ENCODE measurements at places on chromosomes 5 and 9. TPM values are rescaled to one million over a fixed set of nuclear protein-coding genes. Genes with fewer than 3 reads are reported as not detected.
A peak's percentile ranks its signal among the peaks of the same experiment; 100 is the strongest.

Gene BARHL1
- total RNA-seq = not detected

DNA sequence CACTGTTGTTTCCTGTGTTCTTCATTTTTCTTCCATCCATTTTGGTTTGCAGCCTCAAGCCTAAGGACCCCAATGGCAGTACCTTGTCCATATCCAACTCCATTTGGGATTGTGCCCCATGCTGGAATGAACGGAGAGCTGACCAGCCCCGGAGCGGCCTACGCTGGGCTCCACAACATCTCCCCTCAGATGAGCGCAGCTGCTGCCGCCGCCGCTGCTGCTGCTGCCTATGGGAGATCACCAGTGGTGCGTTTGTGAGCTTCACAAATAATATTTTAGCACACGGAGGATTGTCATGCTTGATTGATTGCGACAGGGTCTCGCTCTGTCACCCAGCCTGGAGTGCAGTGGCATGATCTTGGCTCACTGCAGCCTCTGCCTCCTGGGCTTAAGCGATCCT is 136.8 kb downstream of the TLE4 start:
- H3K36me3 ChIP-seq = peaks cover 30% of the 10 kb centered on the region
- no peak overlapping the region for H3K27ac ChIP-seq
- peaks cover 18% of the 10 kb centered on the region for H3K4me1 ChIP-seq

- H3K4me1 ChIP-seq = peaks cover 30% of the 10 kb centered on the region
- no peak overlapping the region for H3K27ac ChIP-seq
- H3K27me3 ChIP-seq = peaks cover 38% of the 10 kb centered on the region
- peak overlapping the region; percentile 14 for H3K4me3 ChIP-seq
Measured at GRCh38 chr5:175798626-175799025, 72.8 kb upstream of the CPLX2 start.

- DNase-seq = no peak
- H3K27me3 ChIP-seq = no peaks in the 10 kb centered on the region
- no peak overlapping the region for H3K4me3 ChIP-seq
- peak overlapping the region; percentile 67 for H3K27ac ChIP-seq
- H3K36me3 ChIP-seq = no peaks in the 10 kb centered on the region
- peaks cover 8% of the 10 kb centered on the region for H3K4me1 ChIP-seq
Measured at GRCh38 chr5:108432024-108432423, 50.1 kb upstream of the FBXL17 start.

Gene LECT2
- not detected for total RNA-seq

GRCh38 chr9:124654431-124654830 is 116.7 kb downstream of the NR6A1 start:
- no peaks in the 10 kb centered on the region for H3K36me3 ChIP-seq
- no peak overlapping the region for H3K27ac ChIP-seq
- DNase-seq = no peak
- no peak overlapping the region for H3K4me3 ChIP-seq

- H3K4me3 ChIP-seq = no peak overlapping the region
- H3K36me3 ChIP-seq = no peaks in the 10 kb centered on the region
- no peak overlapping the region for H3K27ac ChIP-seq
- peaks cover 29% of the 10 kb centered on the region for H3K4me1 ChIP-seq
- no peaks in the 10 kb centered on the region for H3K27me3 ChIP-seq
Measured at GRCh38 chr9:38004809-38005560, 64.0 kb downstream of the SHB start.

DNA sequence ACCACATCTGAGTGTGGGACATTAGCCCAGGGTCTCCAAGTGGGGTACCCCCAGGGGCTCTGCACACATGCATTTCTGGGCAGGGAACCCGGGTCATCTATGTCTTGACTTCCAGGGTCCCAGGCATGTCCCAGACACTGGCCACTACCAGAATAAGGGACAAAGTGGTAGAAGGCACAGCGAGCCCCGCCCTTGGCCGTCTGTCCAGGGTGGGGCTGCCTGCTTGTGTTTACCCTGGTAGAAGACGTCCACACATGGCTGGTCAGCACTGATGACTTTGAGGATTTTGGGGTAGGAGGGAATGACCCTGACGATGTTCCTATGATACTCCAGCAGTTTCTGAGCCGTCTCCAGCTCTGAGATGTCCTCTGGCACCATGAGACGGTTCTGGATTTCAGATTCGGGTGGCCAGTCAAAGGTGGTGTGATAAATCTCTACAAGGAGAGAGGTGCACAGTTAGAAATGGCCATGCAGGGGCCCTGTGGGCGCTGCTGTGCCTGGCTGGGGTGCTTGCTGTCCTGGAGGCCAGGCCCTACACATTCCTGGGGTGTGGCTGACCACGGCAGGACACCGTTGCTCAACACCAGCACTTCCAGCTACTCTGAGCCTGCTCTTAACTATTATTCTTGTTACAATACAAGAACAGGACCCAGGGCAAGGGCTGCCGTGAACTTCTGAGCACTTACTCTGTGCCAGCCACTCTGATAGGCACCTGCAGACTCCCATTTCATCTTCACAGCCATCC is 51.3 kb downstream of the AK8 start:
- no peak overlapping the region for H3K27ac ChIP-seq
- H3K36me3 ChIP-seq = no peaks in the 10 kb centered on the region
- peaks cover 6% of the 10 kb centered on the region for H3K4me1 ChIP-seq
- H3K4me3 ChIP-seq = no peak overlapping the region

Gene C5orf52
- total RNA-seq = not detected

DNA sequence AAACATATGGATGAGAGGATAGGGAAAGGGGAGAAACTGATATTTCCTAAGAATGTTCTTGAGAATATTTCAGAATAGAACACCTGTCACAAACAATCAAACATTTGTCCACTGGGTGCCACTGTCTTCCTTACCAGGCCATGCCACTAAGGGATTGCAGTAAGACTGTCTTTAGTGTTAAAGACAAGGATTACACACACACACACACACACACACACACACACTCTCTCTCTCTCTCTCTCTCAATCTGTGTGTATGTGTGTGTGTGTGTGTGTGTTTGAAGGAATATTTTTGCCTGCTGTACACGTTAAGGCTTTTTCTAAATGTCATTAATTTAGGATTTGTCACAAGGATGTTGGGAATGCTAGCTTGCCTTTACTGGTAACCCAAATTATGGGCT is 54.4 kb downstream of the CCDC192 start:
- no peak overlapping the region for H3K4me3 ChIP-seq
- H3K27me3 ChIP-seq = no peaks in the 10 kb centered on the region
- H3K36me3 ChIP-seq = no peaks in the 10 kb centered on the region
- DNase-seq = no peak

GRCh38 chr5:98796197-98796972 is 22.9 kb downstream of the RGMB start:
- peak overlapping the region; percentile 25 for H3K4me3 ChIP-seq
- no peaks in the 10 kb centered on the region for H3K27me3 ChIP-seq
- no peak overlapping the region for H3K27ac ChIP-seq
- H3K4me1 ChIP-seq = peaks cover 31% of the 10 kb centered on the region

DNA sequence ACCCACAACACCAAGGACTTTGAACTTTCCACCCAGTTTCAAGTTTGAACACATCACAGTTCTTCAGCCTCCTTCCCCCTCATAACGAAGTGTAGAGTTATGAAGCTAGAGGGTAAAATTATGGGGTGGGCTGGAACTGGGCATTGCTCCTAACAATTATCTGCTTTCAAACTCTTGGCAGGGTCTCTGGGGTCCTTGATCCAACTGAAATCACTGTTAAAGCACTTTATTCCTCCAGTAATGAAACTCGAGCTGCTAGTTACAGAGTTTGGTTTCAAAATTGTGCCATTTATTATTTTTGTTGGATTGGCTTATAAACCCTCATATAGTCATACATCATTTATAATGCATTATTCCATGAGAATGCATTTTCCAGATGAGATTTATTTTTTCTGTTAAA is 158.5 kb downstream of the RGS3 start:
- H3K4me3 ChIP-seq = no peak overlapping the region
- peaks cover 53% of the 10 kb centered on the region for H3K4me1 ChIP-seq
- H3K36me3 ChIP-seq = no peaks in the 10 kb centered on the region
- H3K27me3 ChIP-seq = no peaks in the 10 kb centered on the region

Gene ENTPD2
- not detected for total RNA-seq

- no peaks in the 10 kb centered on the region for H3K36me3 ChIP-seq
- H3K4me3 ChIP-seq = peak overlapping the region; percentile 45
- H3K27me3 ChIP-seq = peaks cover 63% of the 10 kb centered on the region
- peaks cover 12% of the 10 kb centered on the region for H3K4me1 ChIP-seq
- DNase-seq = no peak
- no peak overlapping the region for H3K27ac ChIP-seq
Measured at GRCh38 chr5:140145256-140145655, 19.5 kb downstream of the IGIP start.

All from neural crest cell (in vitro differentiated cells).